8988T (cell line): ENCODE measurements at places on chromosomes 5 and 9.

- no peak for DNase-seq
Measured at GRCh38 chr9:136565086-136565714, 19.4 kb upstream of the NOTCH1 start.

DNA sequence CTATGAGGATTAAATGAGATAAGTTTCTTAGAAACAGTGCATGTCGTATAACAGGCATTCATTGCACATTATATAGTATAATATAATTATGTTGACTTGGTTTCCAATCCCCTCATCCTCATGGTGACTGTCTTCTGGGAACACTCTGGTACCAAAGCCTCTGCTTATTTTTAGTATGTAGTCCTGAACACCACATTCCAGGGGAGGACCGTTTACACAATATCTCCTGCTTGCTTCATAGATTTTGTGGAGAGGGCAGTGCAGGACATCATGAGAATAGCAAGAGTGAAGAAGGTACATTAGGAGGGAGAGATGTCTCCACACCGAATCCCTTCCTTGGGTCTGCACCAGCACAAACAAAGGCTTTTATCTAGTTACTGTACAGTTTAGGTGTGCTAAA lies 20.5 kb upstream of the BHMT start:
- DNase-seq, result no peak

GRCh38 chr9:136852664-136853595 lies 784 bp downstream of the MAMDC4 start:
- peak; percentile 32 for DNase-seq

DNA sequence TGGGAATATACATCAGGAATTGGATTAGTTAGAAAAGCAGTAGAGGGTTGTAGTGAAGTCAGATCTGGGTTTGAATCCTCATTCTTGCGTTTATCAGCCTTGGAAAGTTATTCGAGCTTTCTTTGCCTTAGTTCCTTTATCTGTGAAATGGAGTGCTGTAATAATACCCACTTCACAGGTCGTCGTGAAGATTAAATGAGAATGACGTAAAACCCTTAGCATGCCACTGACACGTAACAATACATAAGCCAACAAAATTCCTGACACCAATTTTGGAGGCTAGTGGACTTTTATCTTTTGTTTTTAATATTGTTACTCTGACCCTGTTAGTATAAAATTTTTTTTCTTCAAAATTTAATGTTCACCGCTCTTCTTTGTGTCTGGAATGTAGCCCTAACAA lies 3.4 kb downstream of the SKP2 start:
- no peak for DNase-seq

DNA sequence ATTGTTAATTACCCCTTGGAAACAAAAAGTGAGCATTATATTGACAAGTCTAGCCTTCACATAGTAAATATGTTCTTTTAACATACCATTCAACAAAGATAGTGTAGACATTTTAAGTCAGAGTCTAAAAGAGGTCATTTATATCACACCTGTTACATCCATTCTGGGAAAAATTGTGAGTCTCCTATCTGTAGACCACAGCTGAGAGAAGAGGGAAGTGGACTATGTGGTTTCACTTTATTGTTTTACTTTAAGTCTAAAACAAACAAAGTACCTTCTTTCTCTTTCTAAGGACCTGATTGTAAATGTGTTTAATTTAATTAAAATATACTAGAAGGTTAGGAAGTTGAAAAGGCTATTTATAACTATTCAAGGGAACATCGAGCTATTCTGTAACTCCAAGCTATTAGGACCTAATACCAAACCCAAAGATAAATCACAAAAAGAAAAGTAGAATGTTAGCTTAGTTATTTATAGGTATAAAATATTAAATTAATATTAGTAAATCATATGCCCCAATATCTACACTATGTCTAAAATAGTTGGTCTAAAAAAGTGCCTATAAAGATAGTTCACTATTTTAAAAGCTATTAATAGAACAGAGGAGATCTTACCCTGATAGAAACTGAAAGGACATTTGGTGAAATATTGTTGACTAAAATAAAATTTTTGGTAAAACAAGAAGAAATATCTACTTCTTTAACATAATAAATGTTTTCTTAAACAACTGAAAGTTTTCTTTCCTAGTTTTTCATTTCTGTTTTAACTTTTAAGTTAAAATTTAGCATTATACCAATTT lies 134.9 kb downstream of the TMEM167A start:
- no peak for DNase-seq

- no peak for DNase-seq
Measured at GRCh38 chr5:103407402-103407801, 148.8 kb downstream of the MACIR start.

- DNase-seq, result no peak
Measured at GRCh38 chr5:113574417-113574816, 60.9 kb downstream of the YTHDC2 start.

DNA sequence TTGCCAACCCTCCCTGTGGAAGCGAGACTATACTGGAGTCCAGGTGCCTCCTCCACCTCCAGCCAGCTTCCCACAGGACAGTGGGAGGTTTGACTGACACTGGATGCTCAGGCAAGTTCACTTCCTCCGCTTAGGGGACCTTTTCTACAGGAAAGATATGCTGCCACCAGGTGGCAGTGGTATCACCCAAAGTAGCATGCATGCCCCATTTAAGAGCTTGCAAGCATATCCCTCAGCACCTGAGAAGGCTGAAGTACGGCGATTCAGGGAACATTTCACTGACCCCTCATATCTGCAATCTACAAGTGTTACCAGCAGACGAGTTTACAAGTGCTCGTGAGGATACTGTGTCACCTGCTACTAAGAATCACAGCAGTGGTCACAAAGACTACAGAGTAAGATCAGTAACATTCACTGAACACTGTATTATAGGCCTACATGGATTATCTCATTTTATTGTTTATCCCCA lies 75.5 kb downstream of the KLHL3 start:
- no peak for DNase-seq

- DNase-seq, result no peak
Measured at GRCh38 chr5:168446983-168447619, 39.2 kb upstream of the RARS1 start.

DNA sequence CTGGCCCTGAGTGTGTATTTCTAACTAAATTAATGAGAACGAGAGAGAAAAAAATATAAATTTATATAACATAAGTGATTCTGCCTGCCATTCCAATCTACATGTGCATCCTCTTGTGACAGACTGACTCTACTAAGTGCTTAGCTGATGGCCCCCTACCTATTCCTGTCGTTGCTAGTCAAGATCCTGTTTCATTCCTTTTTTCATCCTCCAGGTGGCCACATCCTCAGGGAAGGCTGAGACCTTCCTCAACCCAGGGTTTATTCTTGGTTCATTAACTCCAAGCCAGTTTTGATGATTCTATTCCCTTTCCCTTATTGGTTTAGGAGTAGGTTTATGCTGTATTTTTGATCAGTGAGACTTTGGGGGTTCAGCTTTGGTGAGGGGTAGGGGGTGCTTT lies 201.3 kb downstream of the C9orf152 start:
- no peak for DNase-seq

DNA sequence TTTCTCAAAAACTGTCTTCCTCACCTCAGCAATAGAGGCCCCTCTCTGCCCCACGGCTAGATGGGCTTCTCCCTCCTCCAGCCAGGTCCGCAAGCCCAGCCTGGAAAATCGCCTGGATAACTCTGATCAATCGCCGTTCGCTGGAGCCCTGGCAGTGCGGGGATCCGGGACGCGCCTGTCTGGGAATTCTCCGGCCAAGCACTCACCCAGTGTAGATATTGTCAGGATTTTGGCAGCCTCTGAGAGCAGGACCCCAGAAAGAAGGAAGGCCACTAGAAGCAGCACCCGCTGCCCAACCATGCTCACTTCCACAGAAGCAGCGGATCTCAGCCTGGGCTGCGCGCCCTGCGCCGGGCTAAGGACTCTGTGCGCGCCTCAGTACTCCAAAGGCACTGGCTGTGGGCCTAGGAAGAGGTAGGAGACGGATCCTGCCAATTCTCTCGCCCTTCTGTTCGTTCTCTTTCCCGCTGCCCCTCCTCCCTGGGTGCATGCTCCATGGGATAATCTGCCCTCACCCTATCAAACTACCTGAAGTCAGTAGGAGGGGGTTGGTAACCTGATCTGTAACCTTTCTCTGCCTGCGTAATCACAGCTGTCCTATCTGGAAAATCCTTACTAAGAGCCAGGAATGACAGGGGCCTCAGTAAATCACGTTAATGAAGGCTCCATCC lies at the start of gene UGT3A1:
TSS of gene UGT3A1 (minus strand) at position 450 of the 671 bp plus-strand sequence. CDS start at position 300, 150 bp downstream.
- no peak for DNase-seq

GRCh38 chr9:128419061-128419925 lies 1.4 kb upstream of the CERCAM start:
- DNase-seq, result no peak

GRCh38 chr5:136034984-136035383 lies 6.2 kb downstream of the TGFBI start:
- no peak for DNase-seq

GRCh38 chr5:154511984-154512383 lies 34.0 kb upstream of the HAND1 start:
- DNase-seq, result no peak
